Cardiac fibroblast (primary cell): ENCODE measurements at places on chromosomes 11 and 22.

- no peak for DNase-seq
These were observed 53.3 kb downstream of the NCAM1 start for GRCh38 chr11:113014262-113015097.

GRCh38 chr11:47943721-47944586 is 36.4 kb upstream of the PTPRJ start:
- no peak for DNase-seq

DNA sequence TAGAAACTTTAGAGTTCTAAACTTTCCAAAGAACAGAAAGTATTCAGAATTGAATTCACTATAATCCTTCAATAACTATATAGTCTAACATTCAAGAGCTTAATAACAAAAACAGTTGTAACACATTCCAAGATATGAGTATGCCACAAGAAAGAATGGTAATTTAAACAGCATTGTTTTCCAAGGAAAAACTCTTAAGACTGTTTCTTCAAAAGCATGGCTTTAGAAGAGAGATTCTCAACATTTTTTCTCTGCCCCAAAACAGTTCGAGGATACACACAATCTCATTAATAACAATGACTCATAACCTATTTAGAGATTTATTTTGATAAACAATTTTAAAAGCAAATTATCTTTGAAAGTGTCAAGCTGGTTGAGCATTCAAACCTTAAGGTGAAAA is 16.7 kb upstream of the ARHGAP32 start:
- DNase-seq, result peak; percentile 18

DNA sequence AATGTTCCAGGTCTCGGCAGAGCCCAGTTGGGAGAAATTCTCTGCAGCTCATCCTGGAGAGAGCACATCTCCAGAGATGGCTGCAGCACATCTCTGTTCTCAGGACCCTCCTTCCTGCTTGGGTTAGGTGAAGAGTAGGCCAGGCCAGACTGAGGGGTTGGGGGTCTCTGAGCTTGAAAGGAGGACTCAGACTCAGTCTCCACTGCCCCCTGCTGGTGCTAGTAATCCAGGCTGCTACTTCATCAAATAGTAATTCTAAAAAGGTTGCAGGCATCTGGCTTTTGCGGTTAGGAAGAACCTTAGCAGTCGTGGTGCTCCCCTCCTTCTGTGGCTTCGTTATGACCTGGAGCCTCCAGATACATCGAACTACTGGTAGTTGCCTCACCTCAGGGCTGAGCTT is 9.7 kb downstream of the TUB start:
- DNase-seq, result peak; percentile 54

- peak; percentile 81 for DNase-seq
These were observed 14.1 kb downstream of the BTBD10 start for GRCh38 chr11:13448876-13449275.

GRCh38 chr22:29078036-29078868 is 5.4 kb downstream of the KREMEN1 start:
- DNase-seq, result no peak

DNA sequence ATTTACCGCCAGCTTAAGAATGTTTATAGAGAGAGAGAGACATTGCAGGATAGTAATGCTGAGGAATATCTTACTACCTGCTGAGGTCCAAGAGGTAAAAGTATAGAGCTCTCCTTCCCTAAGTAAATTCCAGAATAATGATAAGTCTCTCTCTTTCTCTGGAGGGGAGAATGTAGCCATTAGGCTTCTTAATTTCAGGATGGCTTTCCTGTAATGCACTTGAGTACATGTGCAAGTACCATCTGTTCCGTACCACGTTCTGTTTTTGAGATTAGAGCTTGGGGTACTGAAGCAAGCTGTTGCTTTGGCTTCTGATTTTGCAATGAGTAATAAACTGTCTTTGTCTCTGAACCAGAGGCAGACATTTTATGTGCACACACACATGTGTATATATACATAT is 1314.0 kb downstream of the JRKL start:
- DNase-seq, result no peak

DNA sequence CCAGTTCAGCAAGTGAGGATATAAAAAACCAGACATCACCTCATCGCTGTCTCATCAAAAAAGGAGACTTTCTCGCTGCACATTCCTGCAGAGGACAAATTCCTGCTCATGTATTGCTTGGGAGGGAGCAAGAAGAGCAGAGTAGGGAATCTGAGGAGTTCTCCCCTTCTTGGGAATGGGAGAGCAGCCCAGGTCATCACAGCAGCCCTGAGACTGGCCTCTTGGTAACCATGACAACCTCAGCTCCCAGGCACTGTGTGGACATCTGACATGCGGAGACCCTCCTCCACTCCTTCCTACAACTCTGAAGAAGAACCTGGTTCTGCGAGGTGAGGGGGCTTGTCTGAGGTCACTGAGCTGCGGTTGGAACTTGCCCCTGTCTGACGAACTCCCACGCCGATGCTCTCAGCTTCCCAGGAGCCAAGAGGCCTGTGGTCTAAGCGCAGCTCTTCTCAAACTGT is 17.9 kb downstream of the RFPL1 start:
- DNase-seq, result peak; percentile 56

- DNase-seq, result no peak
These were observed 29.7 kb downstream of the KIAA0930 start for GRCh38 chr22:45210991-45211390.

DNA sequence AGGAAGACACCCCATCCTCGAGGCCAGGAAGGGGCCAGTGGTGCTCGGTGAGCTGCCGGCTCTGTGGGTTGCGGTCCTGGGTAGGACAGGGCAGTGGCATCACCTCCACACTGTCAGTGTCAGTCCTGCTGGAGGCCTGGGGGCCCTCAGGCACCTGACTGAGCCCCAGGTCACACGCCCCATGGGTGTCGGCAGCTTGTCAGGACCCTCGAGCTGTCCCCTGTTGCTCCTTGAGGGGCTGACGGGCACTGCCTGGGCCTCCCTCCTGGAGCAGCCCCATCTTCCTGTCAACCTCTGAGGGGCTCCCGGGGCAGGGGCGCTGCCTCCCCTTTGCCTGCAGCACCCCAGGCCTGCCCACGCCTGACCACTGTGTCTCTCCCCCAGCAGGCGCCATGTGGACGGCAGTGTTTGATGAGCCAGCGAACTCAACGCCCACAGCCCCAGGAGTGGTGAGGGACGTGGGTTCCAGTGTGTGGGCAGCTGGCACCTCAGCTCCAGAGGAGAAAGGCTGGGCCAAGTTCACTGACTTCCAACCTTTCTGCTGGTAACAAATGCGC is 35.4 kb downstream of the SBF1 start:
- no peak for DNase-seq

DNA sequence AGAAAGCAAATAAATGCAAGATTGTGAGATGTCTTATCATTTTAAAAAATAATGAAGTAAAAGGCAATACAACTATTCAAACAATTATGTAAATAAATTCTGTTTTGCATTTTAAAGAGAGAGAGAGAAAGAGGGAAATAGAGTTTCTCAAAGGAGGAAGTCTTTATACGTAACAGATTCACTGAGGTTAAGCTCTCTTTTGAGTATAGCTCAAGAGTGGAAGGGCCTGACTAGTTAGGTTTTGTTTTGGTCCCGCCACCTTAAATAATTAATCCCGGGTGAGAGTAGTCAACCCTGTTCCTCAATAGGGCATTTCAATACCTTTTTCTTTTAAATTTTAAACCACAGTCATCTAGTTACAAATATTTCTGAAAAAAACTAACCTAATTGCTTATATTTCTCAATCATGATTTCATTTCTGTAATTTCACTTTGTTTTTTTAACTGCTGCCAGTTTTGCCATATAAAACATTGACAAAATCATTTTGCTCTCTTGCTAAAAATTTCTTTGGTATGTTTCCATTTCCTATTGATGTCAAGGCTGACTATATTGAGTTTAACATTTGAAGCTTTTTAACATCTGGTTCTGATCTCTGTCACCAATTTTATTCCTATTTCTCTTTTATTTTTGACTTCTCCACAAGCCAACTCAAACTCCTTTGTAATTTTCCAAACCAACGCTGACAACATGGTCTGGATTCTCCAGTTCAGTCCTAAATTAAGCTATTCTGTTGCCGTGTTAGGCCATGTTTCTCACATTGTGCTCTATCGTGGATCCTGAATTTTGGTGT is 10.3 kb downstream of the OR10D3 start:
- DNase-seq, result no peak

DNA sequence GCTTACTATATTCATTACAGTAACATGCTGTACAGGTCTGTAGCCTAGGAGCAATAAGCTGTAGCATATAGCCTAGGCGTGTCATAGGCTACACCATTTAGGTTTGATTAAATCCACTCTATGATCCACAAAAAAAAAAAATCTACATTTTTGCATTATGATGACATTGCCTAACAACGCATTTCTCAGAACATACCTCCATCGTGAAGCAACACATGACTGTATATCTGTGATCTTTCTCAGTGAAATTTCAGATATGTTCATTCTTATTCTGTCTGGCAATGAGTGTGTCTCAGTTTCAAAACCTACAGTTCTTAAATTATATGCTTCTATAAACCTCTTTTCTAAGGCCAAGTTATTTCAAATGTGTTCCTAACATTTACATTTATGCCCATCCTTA is 140.3 kb downstream of the CADM1 start:
- no peak for DNase-seq

DNA sequence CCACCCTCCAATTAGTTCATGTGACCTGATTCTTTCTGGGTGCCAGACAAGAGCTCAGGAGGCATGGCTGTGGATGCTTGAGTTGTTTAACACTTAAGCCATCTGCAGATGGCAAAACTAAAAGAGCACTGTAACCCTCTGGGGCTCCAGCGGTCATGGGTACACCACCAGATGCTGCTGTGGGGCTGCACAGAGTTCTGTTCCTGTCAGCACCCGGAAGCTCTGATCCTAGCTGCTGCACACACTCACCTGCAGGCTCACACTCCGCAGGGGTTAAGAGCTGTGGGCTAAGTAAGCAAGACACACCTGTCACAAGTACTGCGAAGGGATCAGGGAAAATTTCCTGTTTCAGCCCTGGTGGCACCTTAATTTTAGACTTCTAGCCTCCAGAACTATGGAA is 307.8 kb downstream of the C11orf87 start:
- no peak for DNase-seq

DNA sequence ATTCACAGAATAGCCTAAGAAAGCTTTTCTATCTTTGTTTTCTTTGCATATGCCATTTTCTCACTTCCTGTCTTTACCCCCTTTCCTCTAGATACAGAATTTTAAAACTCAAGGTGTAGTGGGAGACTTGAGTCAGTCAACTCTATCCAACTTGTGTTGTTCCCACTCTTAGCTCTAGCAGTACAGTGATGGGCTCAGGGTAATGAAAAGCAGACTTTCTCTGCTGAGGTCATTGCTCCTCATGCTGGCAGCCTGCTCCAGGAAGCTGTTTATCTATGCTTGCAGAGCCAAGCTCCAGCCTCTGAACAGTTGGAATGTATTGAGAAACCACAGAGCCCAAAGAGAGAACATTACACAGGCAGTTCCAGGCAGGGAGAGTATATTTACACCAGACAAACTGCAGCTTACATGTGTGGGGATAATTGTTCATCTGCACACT is 68.1 kb downstream of the CSTPP1 start:
- DNase-seq, result peak; percentile 98

- DNase-seq, result no peak
These were observed 853 bp downstream of the HTATIP2 start for GRCh38 chr11:20364341-20364792.
